ENCODE measurements at places on chromosomes 7 and 10. TPM values are rescaled to one million over a fixed set of nuclear protein-coding genes. Genes with fewer than 3 reads are reported as not detected.

DNA sequence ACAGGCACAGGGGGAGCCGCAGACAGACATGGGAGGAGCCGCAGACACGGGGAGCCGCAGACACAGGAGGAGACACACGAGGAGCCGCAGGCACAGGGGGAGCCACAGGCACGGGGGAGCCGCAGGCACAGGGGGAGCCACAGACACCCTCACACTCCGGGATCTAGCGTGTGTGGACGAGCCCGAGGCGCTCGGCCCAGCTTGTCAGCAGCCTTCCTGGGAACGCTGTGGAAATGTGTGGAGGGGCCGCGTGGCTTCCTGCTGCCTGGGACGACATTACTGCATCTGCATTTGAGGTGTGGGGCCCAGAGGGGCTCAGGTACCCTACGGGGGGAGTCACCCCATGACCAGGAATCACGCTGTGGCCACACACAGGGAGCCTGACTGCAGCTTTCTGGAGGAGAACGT is 313.2 kb downstream of the PTPRN2 start:
- no peaks in the 10 kb centered on the region for H3K27me3 ChIP-seq
- no peak overlapping the region for H3K27ac ChIP-seq
- H3K4me1 ChIP-seq: no peaks in the 10 kb centered on the region
- H3K36me3 ChIP-seq: no peaks in the 10 kb centered on the region
- DNase-seq: no peak

- H3K27ac ChIP-seq: no peak overlapping the region
- no peaks in the 10 kb centered on the region for H3K36me3 ChIP-seq
- H3K4me3 ChIP-seq: no peak overlapping the region
- DNase-seq: no peak
- no peaks in the 10 kb centered on the region for H3K27me3 ChIP-seq
Measured at GRCh38 chr7:39634478-39634805, 11.1 kb downstream of the RALA start.

DNA sequence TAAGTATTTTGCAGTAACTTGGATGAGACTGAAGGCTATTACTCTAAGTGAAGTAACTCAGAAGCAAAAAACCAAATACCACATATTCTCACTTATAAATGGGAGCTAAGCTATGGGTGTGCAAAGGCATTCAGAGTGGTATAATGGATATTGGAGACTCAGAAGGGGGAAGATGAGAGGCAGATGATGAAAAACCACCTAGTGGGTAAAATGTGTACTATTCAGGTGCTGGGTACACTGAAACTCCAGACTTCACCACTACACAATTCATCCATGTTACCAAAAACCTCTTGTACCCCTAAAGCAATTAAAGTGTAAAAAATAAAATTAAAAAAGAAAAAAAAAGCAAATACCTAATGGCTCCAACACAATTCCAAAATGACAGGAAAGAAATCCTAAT is 351.7 kb downstream of the NXPH1 start:
- peak; percentile 3 for DNase-seq
- no peaks in the 10 kb centered on the region for H3K4me1 ChIP-seq
- H3K4me3 ChIP-seq: no peak overlapping the region
- no peaks in the 10 kb centered on the region for H3K27me3 ChIP-seq

GRCh38 chr10:1685699-1686490 is 51.4 kb downstream of the ADARB2 start:
- no peaks in the 10 kb centered on the region for H3K4me1 ChIP-seq
- DNase-seq: peak; percentile 21
- H3K4me3 ChIP-seq: no peak overlapping the region
- no peak overlapping the region for H3K27ac ChIP-seq

GRCh38 chr7:144768633-144769032 is 67.2 kb downstream of the TPK1 start:
- DNase-seq: no peak
- H3K27me3 ChIP-seq: no peaks in the 10 kb centered on the region
- no peaks in the 10 kb centered on the region for H3K36me3 ChIP-seq
- H3K4me1 ChIP-seq: no peaks in the 10 kb centered on the region

- peaks cover 4% of the 10 kb centered on the region for H3K4me1 ChIP-seq
- DNase-seq: no peak
- no peaks in the 10 kb centered on the region for H3K27me3 ChIP-seq
- no peaks in the 10 kb centered on the region for H3K36me3 ChIP-seq
- no peak overlapping the region for H3K4me3 ChIP-seq
Measured at GRCh38 chr7:36238138-36238537, 85.1 kb downstream of the EEPD1 start.

- H3K27ac ChIP-seq: no peak overlapping the region
- no peaks in the 10 kb centered on the region for H3K4me1 ChIP-seq
- H3K36me3 ChIP-seq: no peaks in the 10 kb centered on the region
- H3K27me3 ChIP-seq: no peaks in the 10 kb centered on the region
- no peak overlapping the region for H3K4me3 ChIP-seq
Measured at GRCh38 chr7:67788669-67789068, 792.0 kb downstream of the TYW1 start.

GRCh38 chr10:115219203-115219602 is 126.0 kb downstream of the ATRNL1 start:
- H3K27ac ChIP-seq: no peak overlapping the region
- H3K36me3 ChIP-seq: no peaks in the 10 kb centered on the region
- H3K27me3 ChIP-seq: no peaks in the 10 kb centered on the region
- DNase-seq: no peak
- no peak overlapping the region for H3K4me3 ChIP-seq

GRCh38 chr10:129604333-129605032 is 137.4 kb downstream of the MGMT start:
- H3K27ac ChIP-seq: no peak overlapping the region
- H3K4me1 ChIP-seq: no peaks in the 10 kb centered on the region
- no peak for DNase-seq
- H3K27me3 ChIP-seq: no peaks in the 10 kb centered on the region

DNA sequence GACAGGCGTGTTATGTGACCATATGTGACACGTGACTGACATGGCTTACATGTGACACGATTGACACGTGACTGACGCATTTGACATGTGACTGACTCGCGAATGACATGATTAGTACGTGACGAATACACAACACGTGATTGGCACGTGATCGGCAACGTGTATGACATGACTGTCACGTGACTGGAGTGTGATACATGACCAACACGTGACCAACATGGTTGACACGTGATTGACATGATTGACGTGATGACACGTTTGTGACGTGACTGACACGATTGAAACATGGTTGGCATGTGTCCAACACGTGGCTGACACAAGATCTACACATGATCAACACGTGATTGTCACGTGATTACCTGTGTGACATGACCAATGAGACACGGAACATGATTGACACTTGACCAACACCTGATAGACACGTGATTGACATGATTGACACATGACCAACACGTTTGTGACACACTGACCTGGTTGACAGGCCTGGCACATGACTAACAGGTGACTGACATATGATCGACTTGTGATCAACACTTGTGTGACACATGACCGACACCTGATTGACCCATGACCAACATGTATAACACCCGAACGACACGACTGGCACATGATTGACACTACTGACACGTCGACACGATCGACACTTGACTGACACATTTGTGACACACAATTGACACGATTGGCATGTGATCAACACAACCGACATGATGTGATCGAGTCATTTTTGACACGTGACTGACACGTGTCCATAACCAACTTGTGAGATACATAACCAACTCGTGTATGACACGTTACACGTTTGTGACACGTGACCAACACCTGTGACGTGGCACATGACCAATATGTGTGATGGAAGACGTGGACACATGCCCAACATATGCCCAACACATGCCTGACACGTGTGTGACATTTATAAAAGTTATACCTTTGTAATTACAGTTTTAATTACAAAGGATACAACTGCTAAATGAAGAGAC is 21.1 kb downstream of the CRPPA start:
- no peak overlapping the region for H3K27ac ChIP-seq
- H3K4me3 ChIP-seq: no peak overlapping the region
- no peaks in the 10 kb centered on the region for H3K4me1 ChIP-seq
- H3K36me3 ChIP-seq: peaks cover 2% of the 10 kb centered on the region

- H3K27ac ChIP-seq: no peak overlapping the region
- H3K27me3 ChIP-seq: no peaks in the 10 kb centered on the region
- DNase-seq: no peak
- H3K4me1 ChIP-seq: no peaks in the 10 kb centered on the region
- no peak overlapping the region for H3K4me3 ChIP-seq
Measured at GRCh38 chr7:97133159-97133558, 15.7 kb downstream of the SDHAF3 start.

DNA sequence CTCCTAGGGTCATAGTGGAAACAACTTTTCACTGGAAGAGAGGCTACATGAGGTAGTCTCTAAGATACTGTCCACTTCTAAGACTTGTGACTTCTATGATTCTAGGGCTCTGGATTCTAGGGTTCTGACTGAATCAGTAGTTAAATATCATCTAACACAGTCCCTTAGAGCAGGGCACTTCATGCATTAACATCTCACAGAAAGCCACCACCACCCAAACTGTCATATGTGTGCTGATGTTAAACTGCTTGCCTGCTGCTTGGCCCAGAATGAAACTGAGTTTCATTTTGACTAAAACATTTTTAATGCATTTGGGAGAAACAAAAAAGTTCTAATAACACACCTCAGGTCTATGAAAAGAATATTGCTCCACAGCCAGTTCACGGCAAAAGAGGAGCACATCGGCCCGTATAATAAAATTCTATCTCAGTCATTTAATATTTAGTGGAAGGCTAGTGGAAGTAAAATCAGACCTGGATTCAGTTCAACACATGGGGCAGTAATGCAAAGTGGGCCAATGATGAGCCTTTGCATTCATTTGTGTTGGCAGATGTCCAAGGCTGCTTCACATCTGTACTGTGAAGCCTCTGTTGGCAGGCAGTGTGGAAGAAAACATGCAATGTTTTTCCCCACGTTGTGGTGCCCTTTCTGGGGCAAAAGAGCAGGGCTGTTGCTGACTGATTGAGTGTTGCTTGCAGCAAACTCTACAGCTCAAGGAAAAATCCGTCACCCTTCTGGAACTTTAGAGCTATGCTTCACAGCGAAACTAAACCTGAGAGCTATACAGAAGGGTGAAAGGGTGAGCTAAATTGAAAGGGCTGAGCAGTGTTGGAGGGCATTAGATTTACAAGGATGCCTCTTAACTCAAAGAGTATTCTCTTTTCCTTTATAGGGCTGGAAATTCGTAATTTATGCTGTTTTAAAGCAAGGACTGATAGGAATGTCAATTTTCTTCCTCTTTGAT is 33.5 kb upstream of the AUTS2 start:
- no peak for DNase-seq
- no peaks in the 10 kb centered on the region for H3K4me1 ChIP-seq
- no peaks in the 10 kb centered on the region for H3K27me3 ChIP-seq

DNA sequence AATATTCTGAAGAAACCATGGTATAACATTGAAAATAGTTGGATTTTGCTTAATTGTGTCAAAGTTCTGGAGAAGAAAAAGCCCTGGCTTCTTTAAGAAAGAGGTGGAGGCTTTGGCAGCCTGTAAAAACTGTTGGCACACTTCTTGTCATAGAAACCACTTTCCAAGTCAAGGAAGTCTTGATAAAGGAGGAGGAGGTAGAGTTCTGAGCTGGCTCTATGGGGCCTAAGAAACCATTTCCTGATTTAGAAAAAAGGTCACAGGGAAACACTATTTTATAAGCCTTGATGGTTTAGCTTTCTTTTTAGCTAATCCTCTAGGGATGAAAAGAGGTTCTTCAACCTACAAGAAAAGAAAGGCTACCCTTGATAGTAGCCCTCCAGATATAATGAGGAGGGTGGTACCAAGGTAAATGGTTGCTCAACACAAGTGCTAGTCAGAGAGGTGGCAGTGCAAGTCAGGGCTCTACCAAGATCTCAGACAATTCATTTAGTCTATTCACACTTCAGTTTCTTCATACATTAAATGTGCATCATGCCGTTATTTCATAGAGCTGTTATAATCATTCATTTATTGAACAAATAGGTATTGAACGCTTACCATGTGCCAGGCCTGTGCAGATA is 346.9 kb downstream of the RNLS start:
- H3K27me3 ChIP-seq: no peaks in the 10 kb centered on the region
- H3K36me3 ChIP-seq: no peaks in the 10 kb centered on the region
- H3K4me3 ChIP-seq: no peak overlapping the region
- H3K4me1 ChIP-seq: no peaks in the 10 kb centered on the region
- H3K27ac ChIP-seq: no peak overlapping the region
- DNase-seq: no peak

- H3K27ac ChIP-seq: no peak overlapping the region
- H3K4me1 ChIP-seq: no peaks in the 10 kb centered on the region
- no peaks in the 10 kb centered on the region for H3K27me3 ChIP-seq
- no peaks in the 10 kb centered on the region for H3K36me3 ChIP-seq
Measured at GRCh38 chr7:75635036-75635435, 103.7 kb downstream of the HIP1 start.

The TMEM243 gene
- total RNA-seq: 24.2 TPM

The TMEM196 gene
- not detected for total RNA-seq

All from Caco-2 (cell line).